ENCODE measurements at places on chromosomes 3 and 15.

GRCh38 chr15:74375303-74375693 is 7.9 kb upstream of the CYP11A1 start:
- DNase-seq: peak; percentile 84

DNA sequence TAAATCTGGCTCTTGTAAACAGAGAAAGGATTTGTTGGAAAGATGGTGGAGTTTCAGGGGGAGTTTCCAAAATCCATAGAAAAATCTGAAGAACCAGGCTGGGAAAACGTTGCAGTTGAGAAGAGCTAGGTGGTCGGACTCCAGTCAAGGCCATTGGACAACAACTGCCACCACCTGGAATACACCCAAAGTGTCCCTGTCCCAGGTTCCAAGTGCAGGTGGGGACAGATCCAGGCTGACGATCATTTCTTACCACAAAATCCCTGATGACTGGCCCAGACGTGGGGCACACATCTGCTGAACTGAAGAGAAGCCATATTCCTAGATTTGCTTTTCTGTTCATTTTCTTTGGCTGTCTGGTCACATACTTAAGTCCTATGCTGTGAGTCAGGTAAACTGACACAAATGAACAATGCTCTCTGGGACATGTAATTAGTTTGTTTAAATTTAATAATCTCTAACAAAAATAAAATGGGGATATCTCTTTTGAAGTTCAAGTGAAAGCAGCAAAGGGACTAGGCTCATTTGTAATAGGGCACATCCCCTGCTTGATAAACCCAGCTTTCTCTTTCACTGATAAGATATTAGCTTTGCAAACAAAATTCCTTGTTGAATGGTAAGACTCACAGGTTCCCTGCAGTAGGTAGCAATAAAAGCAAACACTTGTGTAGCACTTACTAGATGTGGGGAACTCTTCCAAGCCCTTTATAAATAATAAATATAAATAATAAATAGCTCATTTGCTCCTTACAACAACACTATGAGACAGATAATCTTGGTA is 88.5 kb downstream of the MYLK start:
- no peak for DNase-seq

- no peak for DNase-seq
Observed at GRCh38 chr3:19559724-19560442, 374.1 kb downstream of the EFHB start.

DNA sequence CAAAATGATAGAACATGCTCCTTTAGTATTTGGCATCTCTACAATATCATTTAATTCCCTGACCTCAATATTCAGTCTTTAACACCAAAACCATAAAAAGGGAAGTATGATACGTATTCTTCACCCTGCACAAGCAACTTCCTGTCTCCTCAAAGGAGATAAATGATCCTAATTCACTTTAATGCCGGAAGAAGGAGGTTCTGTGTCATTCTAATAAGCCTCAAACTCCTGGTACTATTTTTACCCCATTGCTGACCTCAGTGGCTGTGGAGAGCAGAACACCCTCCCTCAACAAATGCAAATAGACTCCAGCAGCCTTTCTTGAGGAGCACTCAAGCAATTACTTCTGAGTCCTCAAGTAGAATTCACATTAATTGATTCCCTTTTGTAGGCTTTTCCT is 173.3 kb downstream of the TMEM108 start:
- DNase-seq: no peak

DNA sequence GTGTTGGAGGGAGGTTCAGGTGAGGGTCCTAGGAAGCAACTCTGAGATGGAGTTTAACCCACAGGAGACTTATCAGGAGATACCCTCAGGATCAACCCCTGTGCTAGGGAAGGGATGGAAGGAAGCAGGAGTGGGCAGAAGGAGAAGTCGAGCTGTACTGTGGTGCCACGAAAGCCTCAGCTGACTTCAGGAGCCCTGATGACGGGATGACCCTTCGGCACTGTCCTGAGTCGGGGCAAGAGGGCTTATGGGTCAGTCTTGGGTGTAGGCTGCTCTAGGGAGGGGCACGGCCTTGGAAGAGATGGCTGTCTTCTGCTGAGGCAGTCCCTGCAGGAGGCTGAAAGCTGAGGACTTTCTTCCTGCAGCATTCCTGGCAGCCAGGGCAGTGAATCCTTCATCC is 7.7 kb downstream of the CLEC3B start:
- no peak for DNase-seq

DNA sequence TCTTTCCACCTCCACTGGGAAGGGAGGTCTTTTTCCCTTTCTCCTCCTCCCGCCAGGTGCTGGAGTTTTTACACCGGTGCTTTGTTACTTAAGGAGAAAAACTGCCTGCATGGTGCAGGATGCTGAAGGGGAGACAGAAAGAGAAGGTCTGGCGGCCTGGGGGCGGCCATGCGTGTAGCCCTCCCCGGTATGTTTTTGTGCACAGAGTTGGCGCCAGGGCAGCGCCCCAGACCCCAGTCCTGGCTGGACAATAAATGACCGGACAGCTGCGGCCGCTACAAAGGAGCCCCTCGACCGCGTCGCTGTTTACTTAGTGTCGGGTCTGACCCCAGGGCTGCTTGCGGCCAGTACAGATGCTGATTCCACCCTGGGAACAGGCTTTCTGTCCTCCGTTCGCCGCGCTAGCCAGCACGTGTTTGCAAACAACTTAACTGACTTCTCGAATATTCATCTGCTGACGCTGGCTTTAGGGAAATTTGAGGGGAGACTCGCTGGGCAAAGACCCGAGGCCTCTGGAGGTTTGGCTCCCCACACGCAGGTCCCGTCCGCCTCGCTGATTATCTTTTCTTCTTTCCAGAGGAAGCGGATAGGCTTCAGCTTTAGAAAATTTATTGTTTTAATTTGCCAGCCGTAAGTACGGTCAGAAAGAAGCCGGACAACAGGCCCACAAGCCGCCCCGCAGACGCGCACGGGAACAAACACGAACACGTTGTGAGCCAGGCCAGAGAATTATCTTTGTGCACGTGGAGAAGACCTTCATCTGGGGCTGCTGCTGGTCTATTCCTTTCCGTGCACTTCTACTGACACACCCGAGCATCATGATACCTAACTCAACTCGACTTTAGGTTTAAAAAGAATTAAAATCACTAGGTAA is 46.9 kb downstream of the ZIC4 start:
- DNase-seq: no peak

DNA sequence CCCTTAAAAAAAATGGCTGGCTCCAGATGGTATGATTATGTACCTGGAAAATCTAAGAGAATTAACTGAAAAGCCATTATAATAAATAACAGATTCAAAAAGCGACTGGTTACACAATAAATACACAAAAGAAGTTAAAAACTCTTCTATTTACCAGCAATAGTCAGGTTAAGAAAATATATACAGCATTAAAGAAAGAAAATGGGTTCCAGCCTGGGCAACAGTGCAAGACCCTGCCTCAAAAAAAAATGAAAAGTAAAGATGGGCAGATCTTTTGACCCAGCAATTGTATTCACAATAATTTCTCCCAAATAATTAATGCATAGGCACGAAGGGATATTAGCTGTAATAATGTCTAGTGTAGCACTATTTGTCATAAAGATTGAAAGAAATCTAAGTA is 8.7 kb downstream of the TBC1D5 start:
- no peak for DNase-seq

DNA sequence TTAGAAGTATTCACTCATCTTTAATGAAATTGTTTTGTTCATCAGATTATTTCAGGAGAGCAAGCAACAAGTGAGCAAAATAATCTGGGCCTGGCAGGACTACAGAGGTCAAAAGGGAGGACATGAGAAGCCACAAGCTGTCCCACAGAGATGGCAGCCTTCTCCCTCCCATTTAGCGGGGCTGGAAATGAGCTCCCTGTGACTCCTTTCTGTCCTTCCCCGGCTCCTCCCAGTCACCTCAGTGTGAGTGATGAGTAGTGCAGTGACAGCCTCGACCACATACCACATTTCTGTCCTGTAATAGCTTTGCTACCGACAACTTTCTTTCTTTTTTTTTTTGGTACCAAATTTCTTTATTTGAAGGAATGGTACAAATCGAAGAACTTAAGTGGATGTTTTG is 38.0 kb downstream of the RAB7A start:
- no peak for DNase-seq

- no peak for DNase-seq
Observed at GRCh38 chr3:32577581-32578556, 7.2 kb upstream of the DYNC1LI1 start.

DNA sequence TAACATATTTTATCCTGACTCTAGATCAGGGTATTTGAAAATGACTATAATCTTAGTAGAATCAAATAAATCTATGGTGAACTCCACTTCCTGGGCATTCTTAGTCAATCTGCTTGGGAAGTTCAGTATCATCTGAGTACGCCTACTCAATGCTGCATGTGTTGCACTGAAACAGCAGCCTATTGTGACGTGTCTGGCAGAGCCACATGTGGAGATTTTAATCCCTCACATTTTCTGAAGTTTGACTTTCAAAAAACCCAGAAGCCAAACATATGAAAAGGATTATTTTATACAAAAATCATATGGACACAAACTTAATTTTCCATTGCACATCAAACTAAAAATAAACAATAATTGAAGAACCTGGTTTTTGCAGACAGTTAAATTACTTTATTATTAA is 798.3 kb downstream of the ROBO1 start:
- DNase-seq: no peak

DNA sequence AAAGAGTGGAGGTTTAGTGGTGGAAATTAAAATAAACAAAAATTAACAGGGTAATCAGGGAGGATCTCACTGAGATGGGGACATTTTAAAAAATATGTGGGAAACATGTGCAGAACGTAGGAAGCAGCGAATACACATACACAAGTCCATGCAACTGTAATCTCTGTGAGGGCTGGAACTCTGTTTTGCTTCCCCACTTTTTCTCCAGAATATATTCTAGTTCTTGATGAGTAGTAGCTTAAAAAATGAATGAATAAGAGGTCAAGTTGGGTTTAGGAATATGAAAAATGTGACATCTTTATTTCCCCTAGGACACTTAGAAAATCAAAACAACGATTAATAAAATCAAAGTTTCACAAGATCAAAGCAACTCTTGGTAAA is 312.2 kb upstream of the ZNF717 start:
- no peak for DNase-seq

DNA sequence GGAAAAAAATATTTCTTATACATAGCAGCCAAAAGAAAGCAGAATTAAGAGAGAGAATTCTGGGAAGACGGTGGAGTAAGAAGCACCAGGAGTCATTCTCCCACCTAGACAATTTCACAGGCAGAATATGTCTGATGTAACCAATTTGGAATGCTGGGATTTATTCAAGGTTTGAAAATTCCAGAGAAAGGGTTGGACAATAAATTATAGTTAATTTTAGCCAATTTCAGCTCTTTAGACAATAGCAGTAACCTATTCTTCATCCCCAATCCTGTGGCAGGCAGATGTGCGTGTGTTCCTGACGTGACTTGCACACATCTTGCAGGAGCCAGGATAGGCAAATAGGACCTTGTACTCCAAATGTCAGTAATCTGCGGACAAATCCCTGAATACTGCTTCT is 541.0 kb upstream of the NAALADL2 start:
- no peak for DNase-seq

- no peak for DNase-seq
Observed at GRCh38 chr15:49697121-49697520, 76.3 kb downstream of the DTWD1 start.

DNA sequence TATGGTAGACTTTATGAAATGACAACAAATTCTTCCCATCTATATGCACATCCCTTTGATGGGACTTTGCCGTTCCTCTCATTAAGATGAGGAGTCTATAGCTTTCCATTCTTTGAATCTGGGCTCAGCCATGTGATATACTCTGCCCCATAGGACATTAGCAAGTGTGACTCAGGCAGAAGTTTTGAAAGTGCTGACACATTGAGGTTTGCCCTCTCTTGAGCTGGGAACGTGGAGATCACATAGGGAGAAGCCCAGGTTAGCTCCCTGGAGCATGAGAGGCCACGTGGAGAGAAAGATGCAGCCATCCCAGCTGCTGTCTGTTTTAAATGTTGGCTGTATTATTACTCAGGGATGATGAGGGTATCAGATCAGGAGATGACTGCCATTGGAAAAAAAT is 67.7 kb upstream of the OXTR start:
- DNase-seq: no peak

DNA sequence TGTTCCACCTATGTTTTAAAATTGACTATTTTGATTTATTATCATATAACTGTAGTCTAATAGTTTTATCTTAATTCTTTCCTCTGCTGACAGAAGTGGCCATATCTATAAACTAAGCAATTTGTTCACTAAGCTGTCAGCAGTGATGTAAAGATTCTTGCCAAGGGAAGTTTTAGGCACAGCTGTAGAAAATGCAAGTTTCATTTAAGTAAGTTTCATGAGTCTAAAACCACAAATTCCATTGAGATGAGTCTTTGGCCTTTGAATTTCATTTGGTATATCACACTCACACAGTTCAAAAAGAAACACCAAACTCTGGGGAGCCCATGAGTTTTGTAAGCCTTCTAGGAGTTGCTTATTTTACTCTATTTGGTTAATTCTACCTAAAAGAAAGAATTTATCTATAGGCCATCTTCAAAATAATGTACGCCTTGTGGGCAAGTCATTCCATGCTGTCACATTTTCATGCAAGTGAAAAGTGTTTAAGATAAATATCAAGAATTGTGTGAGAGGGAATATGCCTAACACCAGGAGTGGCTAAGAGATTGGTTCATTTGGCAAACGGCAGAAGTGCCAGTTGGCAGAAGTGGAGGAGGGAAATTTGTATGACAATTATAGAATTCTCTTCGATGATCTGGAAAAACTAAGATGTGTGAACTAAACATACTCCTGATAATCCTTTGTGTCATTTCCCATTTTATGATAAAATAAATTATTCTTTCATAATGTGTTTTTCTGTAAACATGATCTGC is 292.9 kb downstream of the ZIC4 start:
- DNase-seq: no peak

- DNase-seq: no peak
Observed at GRCh38 chr3:14188041-14188754, 9.6 kb downstream of the LSM3 start.

- DNase-seq: no peak
Observed at GRCh38 chr3:105504440-105504951, 137.8 kb downstream of the ALCAM start.

DNA sequence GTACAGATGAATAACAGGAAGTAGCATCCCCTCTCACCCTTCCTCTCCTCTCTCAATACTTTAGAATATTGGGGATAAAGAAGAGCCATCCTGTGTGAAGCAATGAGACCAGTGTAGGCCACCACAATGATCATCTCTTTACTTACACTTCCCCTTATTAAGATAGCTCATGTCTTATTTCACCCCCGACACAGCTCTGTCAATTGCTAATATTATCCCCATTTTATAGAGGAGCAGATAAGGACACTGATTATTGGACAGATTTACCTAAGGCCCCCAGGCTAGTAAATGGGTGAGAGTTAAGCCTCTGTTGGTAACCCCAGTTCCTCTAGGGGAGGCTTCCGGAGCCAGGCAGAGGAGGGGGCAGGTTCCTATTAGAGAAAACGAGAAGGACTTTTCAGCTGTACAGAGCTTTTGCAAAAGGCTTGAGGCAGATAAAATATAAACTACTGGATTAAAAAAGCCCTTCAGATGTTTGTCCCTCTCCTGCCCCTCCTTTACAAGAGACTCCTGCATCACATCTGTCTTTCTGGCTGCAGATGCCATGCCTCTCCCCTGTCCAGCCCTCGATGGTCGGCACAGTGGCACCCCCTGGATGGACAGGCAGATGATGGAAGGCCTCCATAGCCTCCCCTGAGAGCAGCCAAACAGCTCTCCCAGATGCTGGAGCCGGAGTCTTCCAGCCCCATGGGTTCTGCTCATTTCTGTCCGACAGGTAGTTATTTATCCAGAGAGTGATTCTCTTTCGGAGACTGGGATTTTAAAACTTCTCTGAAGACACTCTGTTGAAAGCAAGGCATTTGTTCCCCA is 49.4 kb upstream of the LCTL start:
- DNase-seq: no peak

- DNase-seq: no peak
Observed at GRCh38 chr3:125440559-125440955, 65.4 kb upstream of the ZNF148 start.
